NCI-H446 (cell line): ENCODE measurements at places on chromosomes 11 and 22.

- peak; percentile 5 for DNase-seq
These were observed 28.4 kb upstream of the SIK2 start for GRCh38 chr11:111573821-111574249.

GRCh38 chr11:26820739-26821138 lies 98.9 kb upstream of the SLC5A12 start:
- DNase-seq = no peak

GRCh38 chr22:42743501-42743991 lies 22.9 kb upstream of the A4GALT start:
- no peak for DNase-seq

- DNase-seq = no peak
These were observed 939 bp upstream of the SH3BP1 start for GRCh38 chr22:37638391-37639069.

DNA sequence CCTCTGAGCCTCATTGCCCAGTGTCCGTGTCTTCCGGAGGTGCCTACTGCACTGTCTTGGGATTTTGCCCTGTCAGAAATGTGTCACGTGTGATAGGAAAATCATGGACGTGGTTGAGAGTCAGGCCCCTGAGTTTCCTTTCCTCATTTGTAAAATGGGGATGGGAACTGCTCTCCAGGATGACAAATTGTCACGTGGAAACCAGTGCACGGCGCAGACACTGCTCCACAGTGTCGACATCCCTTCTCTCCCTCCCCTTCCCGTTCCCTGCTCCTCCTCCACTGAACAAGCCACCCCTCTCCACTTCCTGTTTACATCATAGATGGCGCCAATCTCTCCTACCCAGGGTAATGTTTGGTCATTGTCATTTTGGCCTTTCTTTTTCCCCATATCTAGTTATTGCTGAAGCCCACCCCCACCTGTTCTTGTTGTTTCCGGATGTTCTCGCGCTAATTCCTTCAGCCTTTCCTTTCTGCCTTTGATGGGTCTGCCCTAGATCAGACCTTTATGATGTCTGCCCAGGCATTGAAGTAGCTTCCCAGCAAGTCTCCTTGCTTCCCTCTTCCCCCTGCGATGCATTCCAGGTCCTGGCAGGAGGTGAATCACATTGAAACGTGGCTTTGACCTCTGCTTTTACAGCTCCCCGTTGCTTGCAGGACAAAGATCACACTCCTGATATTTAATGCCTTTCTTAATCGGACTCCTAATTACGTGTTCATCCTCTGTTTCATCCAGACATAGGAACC lies 91.8 kb downstream of the TBC1D22A start:
- no peak for DNase-seq

- no peak for DNase-seq
These were observed 4.2 kb downstream of the CHKA start for GRCh38 chr11:68116974-68117373.

DNA sequence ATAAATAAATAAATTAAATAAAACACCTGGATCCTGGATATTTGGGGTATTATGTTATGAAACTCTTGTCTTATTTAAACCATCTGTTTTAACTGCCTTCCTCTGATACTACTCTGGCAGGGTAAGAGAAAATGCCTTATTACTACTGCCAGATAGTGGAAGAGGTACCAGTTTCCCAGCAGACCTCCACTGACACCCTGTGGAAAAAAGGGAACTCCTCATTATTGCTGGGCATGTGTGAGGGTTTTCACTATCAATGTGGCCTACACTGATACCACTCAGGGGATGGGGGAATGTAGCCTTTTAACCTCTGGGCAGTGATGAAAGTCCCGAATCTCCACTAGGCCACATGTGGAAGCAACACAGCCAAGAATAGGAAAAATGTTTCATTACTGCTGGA lies 121.0 kb downstream of the LUZP2 start:
- no peak for DNase-seq

DNA sequence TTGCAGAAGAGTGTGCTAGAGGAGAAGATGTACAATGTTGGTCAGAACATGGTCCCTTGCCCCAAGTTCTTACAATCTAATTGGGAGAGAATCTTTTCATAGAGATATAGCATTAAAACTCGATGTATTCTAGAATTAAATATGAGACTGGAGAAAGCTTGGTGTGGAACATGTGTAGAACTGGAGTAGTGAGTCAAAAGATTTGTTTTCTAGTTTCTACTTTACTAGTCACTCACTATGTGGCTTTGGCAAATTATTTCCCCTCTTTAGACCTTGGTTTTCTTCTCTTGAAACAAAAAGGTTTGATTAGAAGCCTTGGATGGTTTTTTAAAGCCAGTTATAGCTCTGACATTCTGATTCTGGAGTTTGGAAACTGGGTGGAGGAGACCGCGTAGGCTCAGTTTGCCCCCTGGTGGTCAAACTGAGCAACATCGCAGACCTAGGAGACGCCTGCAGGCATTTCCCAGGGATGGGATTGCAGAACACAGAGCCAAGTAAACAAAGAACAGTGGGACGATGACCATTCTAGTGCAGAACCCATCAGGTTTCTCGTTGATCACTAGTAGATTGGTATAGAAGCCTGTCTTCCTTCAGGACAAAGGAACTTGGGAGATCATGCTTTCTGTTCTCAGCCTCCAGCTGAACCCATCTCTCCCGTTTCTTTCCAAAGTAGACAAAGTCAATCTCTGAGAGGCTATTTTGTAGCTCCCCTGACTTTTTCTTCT lies 8.5 kb upstream of the CHRDL2 start:
- peak; percentile 25 for DNase-seq

GRCh38 chr11:70888061-70888460 lies 364.3 kb downstream of the SHANK2 start:
- no peak for DNase-seq

- DNase-seq = no peak
These were observed 87.2 kb downstream of the PLEKHA7 start for GRCh38 chr11:16926883-16927626.
